Keratinocyte (primary cell): ENCODE measurements at places on chromosomes 2 and 18.

DNA sequence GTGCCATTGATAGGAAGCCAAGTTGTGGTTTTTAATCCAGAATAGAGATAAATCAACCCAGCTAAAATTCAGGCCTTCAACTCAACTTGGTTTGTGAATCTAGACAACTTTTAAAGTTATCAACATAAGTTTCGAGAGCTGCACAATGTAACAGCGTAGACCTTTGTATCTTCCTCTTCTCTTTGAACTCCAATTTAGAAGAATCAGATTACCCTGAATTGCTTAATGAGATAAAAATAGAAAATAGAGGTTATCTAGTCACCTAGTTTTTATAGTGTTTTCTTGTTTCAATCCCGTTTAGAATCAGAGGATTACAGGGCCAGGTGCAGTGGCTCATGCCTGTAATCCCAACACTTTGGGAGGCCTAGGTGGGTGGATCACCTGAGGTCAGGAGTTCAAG lies 12.3 kb downstream of the MOGAT1 start:
- no peak for DNase-seq

GRCh38 chr18:49520661-49521145 lies 33.7 kb upstream of the C18orf32 start:
- DNase-seq = no peak

DNA sequence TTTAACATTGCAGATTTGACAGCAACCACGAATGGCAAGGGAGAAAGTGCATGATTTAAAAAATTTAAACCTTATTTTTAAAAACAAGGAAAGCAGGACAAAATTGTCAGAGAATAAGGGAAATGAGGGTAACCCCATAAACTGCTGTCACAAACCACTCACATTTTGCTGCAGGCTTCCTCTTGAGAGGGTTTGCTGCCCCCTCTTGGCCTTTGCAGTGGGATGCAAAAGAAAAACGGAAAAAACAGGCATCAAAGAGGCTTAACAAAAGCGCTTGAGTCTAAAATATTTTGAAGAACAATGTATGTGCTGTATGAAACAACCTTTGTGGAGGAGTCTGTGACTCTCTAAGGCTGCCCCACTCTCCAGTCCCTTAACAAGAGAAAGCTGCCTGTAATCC lies 91.6 kb downstream of the TMX3 start:
- peak; percentile 7 for DNase-seq

- no peak for DNase-seq
Observed at GRCh38 chr2:164335947-164336346, 285.3 kb downstream of the GRB14 start.

- peak; percentile 63 for DNase-seq
Observed at GRCh38 chr2:120470041-120470965, 124.4 kb downstream of the INHBB start.

DNA sequence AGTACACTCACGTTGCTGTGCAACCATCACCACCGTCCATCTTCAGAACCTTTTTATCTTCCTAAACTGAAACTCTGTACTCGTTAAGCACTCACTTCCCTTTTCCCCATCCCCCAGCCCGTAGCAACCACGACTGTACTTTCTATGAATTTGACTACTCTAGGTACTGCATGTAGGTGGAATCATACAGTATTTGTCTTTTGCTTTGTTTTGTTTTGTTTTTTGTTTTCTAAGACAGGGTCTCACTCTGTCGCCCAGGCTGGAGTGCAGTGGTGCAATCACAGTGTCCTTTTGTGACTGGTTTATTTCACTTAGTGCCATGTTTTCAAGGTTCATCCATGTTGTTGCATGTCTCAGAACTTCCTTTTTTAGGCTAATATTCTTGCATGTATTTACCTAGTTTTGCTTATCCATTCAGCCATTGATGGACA lies 7.0 kb upstream of the TYMS start:
- DNase-seq = no peak

DNA sequence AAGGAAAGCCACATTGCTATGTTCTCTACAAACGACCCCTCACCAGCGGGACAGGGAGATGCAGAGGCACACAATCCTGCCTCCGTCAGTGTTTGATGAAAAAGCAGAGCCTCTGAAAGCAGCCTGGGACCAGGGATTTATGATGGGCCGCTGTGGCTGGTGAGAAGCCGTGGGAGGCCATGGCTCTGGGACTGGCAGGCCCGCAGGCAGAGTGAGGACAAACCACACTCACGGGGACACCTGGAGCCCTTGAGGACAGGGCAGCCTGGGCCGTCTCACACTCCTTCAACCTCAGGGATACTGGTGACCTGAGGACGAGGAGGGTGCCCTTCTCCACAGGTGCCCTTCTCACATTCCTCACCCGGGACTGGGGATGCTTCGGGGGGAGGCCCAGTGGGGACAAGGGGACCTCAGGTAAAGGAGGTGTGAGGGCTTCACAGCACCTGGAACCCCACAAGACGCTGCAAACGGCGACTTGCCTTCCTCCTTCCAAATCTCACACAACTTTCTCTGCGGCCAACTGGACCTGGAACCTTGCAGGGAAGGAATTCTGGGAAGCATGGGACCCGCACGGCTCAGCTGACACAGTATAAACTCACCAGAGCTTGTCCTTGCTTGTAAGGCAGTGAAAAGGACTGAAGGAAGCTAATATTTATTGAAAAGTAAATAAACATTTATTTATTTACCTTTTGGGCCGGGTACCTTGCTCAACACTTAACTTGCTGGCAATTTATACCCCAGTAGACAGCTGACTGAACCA lies 5.3 kb upstream of the LDLRAD4 start:
- DNase-seq = no peak

DNA sequence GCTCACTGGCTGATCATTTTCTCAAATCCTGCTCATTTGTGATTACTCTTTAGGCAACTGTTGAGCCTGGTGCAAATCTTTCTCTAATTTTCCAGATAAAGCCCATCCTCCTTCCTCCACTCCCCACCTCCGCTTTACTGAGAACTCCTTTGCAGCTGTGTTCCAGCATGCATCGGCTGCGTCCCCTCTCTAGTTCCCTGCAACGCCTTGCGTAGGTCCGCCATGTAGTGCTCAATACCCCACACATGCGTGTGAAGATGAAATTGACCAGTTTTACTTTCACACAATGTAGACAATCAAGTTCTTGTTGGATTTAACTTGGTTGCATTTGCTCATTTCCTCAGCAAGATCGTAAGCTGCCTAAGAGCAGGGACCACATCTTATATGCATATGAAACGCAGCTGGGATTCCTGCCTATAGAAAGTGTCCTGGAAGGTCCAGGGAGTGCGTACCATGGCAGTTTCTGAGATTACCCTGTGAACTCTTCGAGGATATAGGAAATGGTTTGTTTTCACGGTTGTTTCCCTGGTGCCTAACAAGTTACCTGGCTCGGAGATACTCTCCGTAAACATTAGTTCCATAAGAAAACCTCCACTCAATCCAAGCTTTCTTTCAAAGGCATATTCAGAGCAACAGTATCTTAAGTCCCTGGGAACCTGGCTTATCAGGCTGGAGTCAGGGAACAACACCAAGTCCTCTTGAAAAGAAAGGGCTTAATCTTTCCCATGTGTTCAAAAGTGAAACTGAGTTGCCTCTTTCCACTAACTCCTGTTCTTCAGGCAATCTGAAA lies 766.4 kb upstream of the ID2 start:
- DNase-seq = no peak

- no peak for DNase-seq
Observed at GRCh38 chr2:207469451-207469850, 60.3 kb upstream of the CREB1 start.

GRCh38 chr2:85695121-85695520 lies 963 bp downstream of the GNLY start:
- no peak for DNase-seq

- no peak for DNase-seq
Observed at GRCh38 chr2:140797718-140798117, 1333.1 kb downstream of the LRP1B start.

DNA sequence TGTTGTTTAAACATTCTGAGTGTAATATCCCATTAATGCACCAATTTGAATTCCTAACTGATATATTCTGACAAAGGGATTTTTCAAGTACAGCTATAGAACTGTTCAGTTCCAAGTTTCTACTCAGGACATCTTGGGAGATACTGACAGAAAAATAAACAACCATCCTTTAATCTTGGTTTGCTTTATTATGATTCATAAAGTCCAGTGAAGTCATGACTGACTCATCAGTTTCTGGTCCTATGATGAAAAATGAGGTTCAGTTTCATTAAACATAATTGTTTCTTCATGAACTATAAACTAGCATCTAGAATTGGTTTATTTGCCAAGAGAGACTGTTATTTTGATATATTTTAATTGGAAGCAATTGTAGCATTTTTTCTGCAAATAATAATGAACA lies 896.2 kb downstream of the CCDC85A start:
- no peak for DNase-seq

DNA sequence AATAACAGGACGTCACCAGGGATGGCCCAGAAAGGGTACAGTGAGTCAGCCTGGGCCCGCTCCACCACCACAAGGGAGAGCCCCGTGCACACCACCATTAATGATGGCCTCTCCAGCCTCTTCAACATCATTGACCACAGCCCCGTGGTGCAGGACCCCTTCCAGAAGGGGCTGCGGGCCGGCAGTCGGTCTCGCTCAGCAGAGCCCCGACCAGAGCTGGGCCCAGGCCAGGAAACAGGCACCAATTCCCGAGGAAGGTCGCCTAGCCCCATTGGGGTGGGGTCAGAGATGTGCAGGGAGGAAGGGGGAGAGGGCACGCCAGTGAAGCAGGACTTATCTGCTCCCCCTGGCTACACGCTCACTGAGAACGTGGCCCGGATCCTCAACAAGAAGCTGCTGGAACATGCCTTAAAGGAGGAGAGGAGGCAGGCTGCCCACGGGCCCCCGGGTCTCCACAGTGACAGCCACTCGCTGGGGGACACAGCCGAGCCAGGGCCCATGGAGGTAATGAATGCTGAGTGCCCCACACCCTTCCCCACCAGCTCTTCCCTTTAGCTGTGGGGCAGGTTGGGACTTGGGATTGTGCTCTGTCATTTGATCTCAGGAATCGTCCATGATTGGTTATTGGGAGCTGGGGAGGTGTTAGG lies 120.5 kb downstream of the MTCL1 start:
- no peak for DNase-seq

GRCh38 chr18:57273194-57273593 lies 79.2 kb upstream of the ST8SIA3 start:
- no peak for DNase-seq

GRCh38 chr2:215528555-215528954 lies 92.7 kb upstream of the FN1 start:
- DNase-seq = peak; percentile 85

DNA sequence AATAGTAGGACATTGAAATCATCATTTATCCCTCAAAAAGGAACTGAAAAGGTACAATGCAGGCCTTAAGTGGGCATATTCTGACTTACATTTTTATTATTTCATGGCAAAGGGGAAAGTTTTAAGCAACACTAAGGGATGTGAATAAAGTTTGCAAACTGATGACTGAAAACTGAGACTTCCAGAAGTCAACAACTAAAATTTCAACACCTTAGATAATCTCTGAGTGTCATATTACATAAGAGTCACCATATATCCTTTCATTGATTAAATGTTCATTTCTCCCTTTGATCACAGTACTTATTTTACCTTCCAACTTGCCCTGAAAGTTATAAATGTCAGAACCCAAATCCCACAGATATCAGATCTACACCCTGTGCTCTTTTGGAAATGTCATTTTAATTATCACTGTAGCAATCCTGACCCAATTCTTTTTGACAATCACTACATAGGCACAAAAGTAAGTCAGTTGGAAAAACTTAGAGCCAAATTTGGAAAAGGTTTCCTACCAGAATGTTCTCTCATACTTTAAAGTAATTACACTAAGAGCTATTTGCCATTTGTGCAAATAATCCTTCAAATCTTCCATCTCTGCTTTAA lies 44.4 kb upstream of the RNU4ATAC start:
- DNase-seq = no peak

DNA sequence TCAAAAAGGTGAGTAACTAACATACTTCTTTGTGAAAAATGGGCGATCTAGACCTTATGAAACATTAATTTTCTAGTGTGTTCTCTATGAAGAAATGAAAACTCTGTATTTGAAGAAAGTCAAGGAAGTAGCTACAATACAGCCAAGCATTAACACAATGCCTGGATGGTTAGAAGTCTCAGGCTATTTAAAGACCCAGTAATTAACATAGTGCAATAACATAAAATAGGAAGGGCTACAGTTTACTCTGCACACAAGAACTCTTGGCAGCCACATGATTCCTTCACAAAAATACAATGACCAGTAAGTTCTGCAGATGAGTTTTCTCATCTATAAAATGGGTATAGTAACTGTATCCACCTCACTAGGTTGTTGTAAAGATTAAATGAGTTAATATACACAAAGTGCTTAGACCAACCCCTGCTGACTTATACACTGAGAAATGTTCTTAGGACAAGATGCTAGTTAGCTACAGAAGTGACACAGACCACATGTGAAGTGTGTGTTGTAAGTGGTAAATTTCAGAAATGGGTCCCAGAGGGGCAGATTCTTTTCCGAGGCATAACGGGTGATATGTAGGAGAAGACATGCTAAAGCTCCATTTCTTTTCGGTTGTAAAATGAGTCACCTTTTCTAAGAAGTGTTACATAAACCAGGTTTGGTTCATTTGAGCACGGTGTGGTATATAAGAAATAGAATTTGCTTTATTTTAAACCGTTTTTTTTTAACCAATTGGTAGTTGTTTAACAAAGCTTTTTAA lies 61.8 kb downstream of the CXCR4 start:
- no peak for DNase-seq

GRCh38 chr2:71510196-71510807 lies 56.9 kb downstream of the DYSF start:
- DNase-seq = no peak

DNA sequence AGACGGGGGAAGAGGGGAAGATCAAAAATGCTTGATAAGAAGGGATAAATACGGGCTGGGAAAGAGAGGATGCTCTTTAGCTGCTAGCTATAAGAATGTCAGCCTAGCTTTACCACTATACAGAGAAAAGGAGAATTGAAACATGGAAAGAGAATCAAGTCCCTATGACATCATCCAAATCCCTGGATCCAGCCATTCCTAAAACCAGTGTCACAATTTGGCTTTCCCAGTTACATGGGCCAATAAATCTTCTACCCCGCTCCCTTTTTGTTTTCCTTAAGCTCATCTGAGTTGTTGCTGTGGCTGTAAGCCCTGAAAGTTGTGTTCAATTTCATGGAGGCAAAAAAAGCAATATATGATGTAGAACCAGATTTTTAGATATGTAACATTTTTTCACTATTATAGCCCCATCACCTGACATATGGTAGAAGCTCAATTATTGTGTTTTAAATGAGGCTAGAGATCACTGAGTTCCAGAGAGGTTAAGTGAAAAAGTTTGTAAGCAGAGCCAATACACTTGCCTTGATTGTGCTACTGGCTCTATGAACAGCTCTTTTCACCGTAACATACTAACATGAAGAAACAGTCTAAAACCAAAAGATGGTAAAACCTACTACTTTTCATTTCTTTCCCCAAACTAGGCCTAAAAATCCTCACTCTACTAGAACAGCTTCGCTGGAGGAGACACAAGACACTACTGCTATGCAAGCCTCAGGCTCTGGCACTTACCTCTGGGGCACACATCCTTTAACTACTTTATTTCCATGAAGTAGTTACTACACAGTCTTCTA lies 4.3 kb downstream of the HNRNPLL start:
- DNase-seq = no peak

GRCh38 chr2:189601043-189601442 lies 20.5 kb upstream of the SLC40A1 start:
- no peak for DNase-seq
